ENCODE measurements at places on chromosomes 1 and 21.

DNA sequence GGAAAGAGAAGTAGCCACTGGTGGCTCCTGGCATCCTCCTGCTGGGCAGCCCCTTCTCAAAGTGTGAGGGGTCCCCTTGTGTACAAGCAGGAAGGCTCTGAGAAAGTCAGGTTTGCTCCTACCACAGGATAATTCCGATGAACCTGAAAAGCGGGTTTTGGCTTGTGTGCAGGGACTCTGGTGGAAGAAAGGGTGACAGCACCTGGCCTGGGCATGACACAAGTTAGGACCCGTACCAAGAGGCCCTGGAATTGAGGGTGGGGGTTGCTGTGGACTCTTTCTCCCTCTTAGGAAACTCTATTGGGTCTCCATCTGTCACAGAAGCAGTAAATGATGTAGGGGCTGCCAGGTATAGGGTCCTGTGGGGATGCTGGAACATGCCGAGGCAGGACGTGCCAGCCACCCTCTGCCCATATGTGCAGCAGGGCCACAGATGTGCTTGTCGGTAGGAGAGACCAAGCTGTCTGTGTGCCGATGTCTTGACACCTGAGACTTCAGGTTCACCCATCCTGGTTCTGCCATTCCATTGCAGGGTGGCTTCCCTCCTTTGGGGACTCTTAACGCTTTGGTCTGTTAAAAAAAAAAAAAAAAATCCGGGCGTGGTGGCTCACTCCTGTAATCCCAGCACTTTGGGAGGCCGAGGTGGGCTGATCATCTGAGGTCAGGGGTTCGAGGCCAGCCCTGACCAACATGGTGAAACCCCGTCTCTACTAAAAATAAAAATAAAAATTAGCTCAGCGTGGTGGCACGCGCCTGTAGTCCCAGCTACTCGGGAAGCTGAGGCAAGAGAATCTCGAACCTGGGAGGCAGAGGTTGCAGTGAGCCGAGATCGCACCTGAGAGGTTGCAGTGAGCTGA is 9.8 kb downstream of the C1orf35 start:
- no peak for DNase-seq

GRCh38 chr1:213303286-213303685 is 252.2 kb downstream of the RPS6KC1 start:
- DNase-seq = no peak

GRCh38 chr1:227880342-227880924 is 65.0 kb downstream of the PRSS38 start:
- DNase-seq = no peak

DNA sequence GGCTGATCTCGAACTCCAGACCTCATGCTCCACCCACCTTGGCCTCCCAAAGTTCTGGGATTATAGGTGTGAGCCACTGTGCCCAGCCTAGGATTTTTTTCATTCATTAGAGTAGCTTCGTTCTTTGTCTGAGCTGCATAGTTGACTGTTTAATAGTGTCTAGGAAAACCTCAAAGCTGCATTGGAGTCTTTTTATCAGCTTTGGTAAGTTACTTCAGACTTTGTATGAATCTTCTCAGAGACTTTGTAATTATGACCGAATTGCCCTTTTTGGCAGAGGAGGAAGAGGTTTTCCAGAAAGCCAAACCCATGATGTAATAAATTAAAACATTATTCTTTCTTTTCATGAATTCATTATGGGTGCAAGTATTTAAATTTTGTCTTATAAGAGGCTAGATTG is 5.1 kb downstream of the DNAJB4 start:
- no peak for DNase-seq

GRCh38 chr1:43576521-43576920 is 45.8 kb downstream of the PTPRF start:
- no peak for DNase-seq

DNA sequence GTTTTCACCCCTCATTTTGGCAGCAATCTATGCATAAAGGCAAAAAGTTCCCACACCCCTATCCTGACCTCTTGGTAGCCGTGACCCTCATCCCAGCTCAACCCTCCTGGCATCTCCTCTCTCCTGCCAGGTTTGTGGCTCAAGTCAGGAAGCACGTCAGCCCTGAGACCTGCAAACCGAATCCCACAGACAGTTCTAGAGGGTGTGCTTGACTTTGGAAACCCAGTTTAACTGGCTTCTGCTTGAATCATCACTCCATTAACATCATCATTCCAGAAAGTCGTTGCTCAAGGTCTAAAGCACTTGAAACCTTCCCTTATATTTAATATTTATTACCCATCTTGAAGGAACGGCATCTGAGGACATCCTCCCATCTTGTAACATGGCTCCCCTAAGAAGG is 133.4 kb upstream of the ERG start:
- DNase-seq = no peak

DNA sequence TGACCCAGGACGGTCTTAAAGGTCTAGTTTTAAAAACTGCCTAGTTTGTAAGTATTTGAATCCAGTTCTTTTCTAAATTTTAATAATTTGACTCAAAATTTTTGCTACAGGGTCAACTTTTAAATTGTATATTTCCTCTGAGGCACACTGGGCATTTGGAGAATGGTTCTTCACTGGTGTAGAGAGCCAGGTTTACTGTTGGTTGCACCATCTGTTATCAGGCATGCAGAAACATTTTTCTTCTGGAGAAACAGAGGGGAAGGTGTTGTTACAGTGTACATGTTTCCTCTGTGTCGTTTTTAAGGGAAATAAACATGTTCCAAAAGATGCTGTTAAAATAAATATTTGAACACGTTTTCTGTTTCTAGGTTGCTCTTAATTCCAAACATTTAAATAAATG is 39.0 kb upstream of the RWDD3 start:
- no peak for DNase-seq

DNA sequence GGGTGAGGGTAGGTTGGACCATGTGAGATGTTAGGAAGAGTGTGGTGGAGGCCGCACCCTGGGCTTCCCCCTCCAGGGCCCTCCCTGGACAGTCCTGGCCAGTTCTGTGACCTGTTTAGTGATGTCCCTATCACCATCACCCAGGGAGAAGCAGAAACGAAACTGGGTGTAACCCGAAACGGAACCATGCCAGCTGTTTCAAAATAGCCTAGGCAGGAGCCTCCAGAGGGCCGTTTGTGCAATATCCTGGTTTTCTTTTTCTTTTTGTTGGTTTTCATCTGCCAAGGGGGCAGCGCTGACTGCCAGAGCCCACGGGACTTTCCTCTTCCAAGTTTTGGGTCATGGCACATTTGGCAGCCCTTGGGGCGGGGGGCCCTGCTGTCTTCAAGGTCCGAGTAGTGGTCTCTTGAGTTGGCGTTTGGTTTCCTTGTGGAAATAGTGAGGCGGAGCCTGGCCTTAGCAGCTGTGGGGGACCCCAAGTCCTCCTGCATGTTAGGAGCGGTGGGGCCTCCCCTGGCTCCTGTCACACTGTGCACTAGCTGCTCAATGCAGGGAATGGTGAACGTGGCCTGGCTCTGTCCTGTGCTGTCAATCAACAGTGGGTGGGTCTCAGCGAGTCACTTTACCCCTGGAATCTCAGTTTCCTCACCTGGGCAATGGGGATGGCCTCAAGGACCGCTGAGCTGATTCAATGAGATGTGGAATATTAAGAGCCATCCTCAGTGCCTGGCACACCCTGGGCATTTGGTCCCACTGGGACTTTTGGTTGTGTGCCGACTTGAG is 90.7 kb downstream of the ARHGEF10L start:
- DNase-seq = no peak

Data from OCI-LY7 (cell line).